ENCODE measurements at places on chromosomes 12 and 14. TPM values are rescaled to one million over a fixed set of nuclear protein-coding genes. Genes with fewer than 3 reads are reported as not detected.

The MNAT1 gene
- polyA plus RNA-seq = 55.2 TPM

The PLEKHG3 gene
- 19.2 TPM for polyA plus RNA-seq

- DNase-seq = no peak
- H3K4me1 ChIP-seq = no peaks in the 10 kb centered on the region
- H3K4me3 ChIP-seq = no peak overlapping the region
- no peak overlapping the region for H3K27ac ChIP-seq
Measured at GRCh38 chr14:100524233-100524932, 62.8 kb downstream of the BEGAIN start.

The HOXC13 gene
- polyA plus RNA-seq = not detected

DNA sequence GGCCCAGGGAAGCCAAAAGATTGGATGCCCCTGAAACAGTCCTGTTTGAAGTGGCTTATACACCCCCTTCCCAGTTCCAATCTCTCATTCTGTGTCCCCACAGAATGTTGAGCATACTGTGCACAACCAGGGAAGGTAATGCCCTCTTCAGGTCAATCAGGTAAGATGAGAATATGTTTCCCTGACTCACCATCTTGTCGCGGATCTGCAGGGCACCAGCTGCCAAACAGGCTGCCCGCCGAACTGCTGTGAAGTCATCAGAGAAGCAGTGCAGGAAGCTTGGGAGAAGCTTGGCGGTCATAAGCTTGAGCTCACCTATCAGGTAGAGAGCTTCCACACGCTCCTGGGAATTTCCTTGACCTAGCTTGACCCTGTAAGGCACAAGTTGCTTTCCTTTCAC, 9.6 kb downstream of the RIOX1 start:
- no peaks in the 10 kb centered on the region for H3K27me3 ChIP-seq
- H3K27ac ChIP-seq = no peak overlapping the region
- no peaks in the 10 kb centered on the region for H3K4me1 ChIP-seq
- no peak for DNase-seq
- no peaks in the 10 kb centered on the region for H3K36me3 ChIP-seq
- H3K4me3 ChIP-seq = no peak overlapping the region

The TGM1 gene
- polyA plus RNA-seq = not detected

- peak; percentile 57 for DNase-seq
- H3K4me3 ChIP-seq = peak overlapping the region; percentile 55
- H3K27me3 ChIP-seq = no peaks in the 10 kb centered on the region
- no peaks in the 10 kb centered on the region for H3K36me3 ChIP-seq
Measured at GRCh38 chr14:39102265-39102968, 618 bp downstream of the SEC23A start.

The DDX23 gene
- 49.0 TPM for polyA plus RNA-seq
